ENCODE measurements at places on chromosomes 12 and 14.

GRCh38 chr12:94109160-94109559, 39.2 kb upstream of the PLXNC1 start:
- no peak for DNase-seq

DNA sequence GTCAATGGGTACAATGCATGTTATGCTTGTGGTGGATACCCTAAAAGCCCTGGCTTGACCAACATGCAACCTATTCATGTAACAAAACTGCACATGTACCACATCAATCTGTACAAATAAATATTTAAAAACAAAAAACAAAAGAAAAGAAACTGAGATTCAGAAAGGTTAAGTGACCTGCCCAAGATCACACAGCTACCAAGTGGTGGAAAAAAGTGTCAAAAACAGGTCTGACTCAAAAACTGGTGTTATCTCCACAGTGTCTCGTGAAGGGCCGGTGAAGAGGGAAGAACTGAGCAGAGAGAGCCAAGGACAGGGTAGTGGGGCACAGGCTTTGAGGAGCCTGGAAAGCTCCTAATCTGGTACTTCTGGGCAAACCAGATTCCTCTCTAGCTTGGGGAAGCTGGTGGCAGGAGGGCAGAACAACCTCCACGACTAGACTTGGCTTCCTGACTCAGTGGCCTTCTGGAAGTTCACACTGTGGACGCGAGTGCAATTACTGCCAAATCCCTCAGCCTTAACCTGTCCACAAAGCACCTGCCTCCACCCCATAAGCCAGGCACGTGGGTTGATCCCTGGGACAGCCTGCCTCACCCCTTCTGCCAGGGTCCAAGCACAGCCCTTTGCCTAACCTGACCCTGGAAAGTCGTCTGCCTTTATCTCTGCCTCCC, 15.6 kb downstream of the ZBTB39 start:
- DNase-seq: no peak

- no peak for DNase-seq
These were observed 38.0 kb upstream of the RIN3 start for GRCh38 chr14:92475451-92476187.

DNA sequence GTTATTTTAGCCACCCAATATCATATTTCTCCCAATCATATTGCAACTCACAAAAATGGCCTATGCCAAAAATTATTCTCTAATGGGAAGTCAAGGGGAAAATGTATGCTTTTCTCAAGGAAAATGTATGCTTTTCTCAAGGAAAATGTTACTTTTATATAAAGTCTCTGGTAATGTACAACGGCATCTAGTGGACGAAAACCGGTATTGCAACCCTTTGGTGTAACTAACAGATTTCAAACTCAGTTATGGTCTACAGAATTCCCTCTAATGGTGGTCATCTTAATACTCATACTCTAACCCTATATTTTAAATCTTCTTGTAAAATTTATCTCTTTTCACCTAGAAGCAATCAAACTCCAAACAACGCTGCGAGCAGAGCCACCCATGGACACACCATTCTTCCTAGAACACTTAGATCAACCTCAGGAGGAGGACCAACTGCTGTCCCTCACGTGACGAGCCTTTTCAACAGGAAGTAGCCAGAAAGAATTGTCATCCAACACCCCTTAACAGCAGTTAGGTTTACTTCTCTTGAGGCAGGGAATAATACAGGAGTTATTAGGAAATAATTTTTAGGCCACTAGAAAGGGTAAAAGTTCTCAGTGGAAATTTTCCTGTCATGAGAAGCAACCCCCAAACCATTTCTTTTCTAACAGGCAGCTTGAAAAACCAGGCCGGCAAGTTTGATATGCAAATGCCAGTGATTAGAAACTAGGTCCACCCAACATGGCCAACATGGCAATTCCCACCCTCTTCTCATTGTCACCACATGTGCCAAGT, 20.1 kb downstream of the APOBEC1 start:
- peak; percentile 42 for DNase-seq

- DNase-seq: peak; percentile 41
These were observed 10.6 kb upstream of the ACOT1 start for GRCh38 chr14:73526036-73526984.

GRCh38 chr14:83151571-83151970, 1617.9 kb upstream of the SEL1L start:
- DNase-seq: no peak

DNA sequence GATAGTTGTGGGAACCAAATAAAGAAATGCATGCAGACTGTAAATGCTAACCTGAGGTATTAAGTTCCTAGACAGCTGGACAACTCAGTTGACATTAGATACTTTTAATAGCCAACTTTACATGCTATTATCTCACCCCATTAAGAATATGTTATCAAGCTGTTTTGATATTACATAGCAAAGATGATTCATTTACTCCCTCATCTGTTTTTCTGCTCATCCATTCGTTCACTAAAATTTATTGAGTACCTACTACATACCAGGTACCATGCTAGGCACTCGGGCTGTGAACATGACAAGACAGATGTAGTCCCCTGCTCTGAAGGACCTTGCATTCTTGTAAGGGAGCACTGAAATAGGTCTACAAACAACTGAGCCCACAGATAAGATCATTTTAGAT, 192.4 kb downstream of the DACT1 start:
- no peak for DNase-seq

- peak; percentile 87 for DNase-seq
These were observed at the start of gene VSIG10 for GRCh38 chr12:118103601-118104382. VSIG10 (minus strand) TSS chr12:118104011; CDS start chr12:118103671, 340 bp downstream.

All from NCI-H82 (cell line).